ENCODE measurements at places on chromosomes 5 and 9.

DNA sequence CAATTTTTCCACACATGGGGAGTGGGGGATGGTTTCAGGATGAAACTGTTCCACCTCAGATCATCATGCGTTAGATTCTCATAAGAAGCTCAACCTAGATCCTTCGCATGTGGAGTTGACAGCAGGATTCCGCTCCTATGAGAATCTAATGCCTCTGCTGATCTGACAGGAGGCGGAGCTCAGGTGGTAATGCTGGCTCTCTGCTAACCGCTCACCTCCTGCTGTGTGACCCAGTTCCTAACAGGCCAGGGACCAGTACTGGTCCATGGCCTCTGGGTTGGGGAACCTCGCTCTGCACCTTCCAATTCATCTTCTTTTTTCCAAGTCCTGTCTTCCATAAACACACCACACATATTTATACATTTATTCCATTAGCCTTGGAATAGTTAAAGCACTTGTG, 33.0 kb downstream of the POU5F2 start:
- DNase-seq = no peak

- peak; percentile 88 for DNase-seq
Measured at GRCh38 chr9:91033797-91034196, 232.2 kb downstream of the SYK start.

GRCh38 chr5:107519900-107520354, 150.8 kb downstream of the EFNA5 start:
- DNase-seq = no peak

DNA sequence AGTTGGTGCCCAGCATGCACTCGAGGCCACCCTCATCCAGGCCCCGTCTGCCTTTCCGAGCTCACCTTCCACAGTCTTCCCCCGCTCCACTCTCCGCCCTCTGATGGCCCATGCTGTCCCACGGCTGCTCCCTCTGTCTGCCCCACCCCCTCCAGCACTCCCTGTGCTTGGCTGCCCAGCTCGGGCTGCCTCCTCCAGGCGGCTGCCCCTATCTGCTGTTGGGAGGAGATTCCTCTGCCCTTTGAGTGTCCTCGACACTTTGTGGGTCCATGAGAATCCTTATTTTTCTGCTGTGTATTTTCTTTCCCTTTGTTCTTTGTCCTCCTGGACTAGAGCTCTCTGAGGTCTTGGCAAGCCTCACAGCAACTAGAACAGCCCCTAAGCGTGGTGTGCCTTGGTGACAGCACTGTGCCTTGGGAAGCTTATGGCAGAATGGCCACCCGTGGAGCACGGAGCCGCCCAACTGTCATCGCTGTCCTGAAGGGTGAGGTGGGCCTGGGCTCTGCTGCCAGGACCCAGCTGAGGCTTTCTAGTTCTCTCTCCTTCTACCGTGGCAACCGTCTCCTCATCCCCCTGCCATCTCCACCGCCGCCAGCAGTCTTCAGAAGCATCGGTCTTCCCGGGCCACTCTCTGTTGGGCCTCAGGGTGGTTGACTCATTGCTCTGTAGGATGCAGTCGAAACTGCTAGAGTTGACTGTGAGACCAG, 5.2 kb downstream of the NTMT1 start:
- DNase-seq = peak; percentile 31

- no peak for DNase-seq
Measured at GRCh38 chr9:81035171-81035570, 654.2 kb downstream of the TLE1 start.

DNA sequence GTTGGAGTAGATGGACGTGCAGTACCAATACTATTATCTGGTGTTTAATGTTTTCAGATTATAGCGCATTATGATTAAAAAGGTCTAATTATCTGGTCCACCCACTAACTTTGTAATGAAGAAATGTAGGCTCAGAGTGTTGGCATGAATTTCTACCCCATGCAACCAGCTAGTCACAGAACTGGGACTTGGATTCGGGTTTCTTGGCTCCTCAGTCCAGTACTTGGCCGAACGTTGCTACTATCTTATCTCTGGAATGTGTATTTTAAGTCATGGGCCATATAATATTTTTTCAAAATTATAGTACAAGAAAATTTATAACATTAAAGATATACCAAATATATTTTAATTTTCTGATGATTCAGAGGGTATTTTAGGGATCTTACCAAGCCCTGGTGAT, 657.5 kb upstream of the DMAC1 start:
- DNase-seq = no peak

DNA sequence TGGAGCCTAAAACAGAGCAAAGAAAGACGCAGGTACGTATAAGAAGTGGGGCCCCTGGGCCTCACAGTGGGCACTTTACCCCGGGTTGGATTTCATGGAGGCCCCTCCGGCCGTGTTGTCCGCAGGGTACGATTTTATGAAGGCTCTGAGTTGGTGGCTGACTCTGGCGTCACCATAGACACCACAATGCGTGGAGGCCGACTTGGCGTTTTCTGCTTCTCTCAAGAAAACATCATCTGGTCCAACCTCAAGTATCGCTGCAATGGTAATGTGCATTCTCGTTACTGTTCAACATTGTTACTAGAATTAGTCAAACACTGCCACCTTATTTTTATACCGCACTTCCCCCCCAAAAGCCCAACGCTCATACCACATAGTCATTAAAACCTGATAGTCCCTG, 47.1 kb downstream of the THBS4 start:
- no peak for DNase-seq

DNA sequence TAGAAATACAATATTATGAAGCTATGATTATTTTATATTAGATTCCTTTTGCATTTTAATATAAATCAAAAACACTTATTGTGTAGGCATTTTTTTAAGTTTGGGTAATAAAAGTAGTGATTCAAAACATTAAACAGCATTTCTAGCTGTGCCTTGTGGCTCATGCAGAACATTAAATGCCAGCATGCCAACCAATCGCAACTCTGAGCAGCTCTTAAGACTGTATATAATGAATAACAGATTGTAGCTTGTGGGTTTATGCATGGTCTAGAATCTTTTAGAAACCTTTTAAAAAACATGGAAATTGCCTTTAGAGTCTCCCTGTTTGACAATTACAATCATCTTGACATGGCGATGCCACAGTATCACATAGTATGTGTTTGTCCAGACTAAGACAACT, 903.8 kb downstream of the EFNA5 start:
- DNase-seq = no peak

DNA sequence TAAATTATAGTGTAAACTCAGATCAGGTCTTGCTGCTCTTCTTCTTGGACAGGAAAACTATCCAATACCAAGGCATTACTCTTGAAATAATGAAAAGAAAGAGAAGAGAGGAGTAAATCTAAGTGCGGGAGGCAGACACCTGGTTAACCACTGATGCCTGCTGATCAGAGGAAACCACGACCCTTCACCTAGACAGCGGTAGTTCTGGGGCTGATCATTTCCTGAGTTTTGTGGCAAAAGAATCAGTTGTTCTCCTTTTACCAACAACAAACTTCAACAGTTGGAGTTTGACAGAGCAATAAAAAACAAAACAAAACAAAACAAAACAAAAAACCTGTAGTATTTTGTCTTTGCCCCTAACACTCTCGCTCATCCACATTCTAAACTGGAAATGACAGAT, 3.0 kb downstream of the RLN1 start:
- DNase-seq = no peak

DNA sequence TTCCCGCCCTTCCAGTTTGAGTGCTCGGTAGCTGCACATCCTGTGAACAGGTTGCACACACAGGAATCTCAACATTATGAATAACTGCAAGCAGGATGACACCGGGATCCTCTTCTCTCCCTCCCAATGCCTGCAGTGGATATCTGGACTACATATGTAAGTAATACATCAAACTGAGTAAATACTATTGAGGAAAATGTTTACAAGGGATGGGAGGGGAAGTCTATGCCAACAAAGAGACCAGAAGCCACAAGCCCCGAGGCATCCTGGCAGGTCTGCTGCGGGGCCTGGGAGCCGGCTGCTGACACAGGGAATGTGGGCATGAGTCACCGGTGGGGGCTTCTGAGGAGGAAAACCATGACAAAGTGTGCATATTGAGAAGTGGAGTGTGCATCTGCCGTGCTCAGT, 8.6 kb upstream of the ANKRD33B start:
- no peak for DNase-seq

- DNase-seq = peak; percentile 13
Measured at GRCh38 chr5:160271396-160271795, 41.0 kb downstream of the CCNJL start.

GRCh38 chr5:77167695-77168121, 42.8 kb upstream of the PDE8B start:
- no peak for DNase-seq

DNA sequence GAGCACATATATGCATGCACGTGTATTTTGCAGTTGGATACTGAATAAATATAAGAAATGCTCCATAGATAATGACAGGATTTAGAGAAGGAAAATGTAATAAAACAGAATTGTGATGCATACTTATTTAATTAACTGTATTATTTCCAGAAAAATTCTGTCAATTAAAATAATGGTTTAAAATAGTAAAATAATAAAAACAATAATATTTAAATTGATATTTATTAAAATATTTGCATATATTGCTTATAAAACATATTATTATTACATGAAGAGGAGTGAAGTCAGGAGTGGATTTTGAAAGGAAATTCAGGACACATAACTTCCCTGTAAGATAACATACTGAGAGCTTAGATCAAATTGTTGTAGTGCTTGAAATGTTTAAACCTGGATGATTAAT, 21.4 kb upstream of the EDIL3 start:
- no peak for DNase-seq

DNA sequence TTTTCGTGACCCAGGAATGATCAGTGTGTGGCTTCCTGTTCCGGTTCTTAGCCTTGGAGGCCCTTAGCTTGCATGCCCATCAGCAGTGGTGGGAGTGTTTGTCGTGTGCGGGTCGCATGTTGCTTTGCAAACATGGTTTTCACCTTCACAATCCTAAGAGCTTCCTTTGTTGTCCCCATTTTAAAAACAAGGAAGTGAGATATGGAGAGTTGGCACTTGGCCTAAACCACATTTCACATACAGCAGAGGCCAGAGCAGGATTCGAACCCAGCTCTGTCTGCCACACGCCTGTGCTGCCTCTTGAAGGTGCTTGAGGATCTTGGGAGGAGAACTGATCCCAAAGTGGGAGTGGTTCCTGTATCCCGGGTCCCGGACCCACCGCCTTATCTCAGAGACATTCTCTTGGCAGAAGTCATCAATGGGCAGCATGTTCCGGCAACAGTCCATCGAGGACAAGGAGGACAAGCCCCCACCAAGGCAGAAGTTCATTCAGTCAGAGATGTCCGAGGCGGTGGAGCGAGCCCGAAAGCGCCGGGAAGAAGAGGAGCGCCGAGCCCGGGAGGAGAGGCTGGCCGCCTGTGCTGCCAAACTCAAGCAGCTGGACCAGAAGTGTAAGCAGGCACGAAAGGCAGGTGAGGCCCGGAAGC, 38.2 kb upstream of the POMT1 start:
- no peak for DNase-seq

GRCh38 chr5:17918373-17919104, 284.3 kb downstream of the TAF11L14 start:
- no peak for DNase-seq

DNA sequence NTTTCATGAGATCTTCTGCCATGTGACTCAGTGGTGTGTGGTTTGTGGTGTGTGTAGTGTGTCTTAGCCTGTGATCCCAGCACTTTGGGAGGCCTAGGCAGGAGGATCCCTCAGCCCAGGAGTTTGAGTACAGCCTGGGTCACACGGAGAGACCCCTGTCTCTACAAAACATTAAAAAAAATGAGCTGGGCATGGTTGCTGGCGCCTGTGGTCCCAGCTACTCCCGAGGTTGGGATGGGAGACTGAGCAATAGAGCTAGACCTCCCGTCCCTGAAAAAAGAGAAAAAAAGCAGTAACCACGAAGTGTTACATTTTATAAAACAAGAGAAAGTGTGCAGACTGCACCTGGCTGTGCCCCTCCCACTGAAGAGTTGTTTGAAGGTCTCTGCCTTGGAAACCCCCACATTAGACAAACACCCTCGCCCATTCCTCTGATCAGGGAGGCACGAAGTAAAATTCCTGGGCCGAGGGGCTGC, 21.2 kb upstream of the RNU6ATAC start:
- peak; percentile 37 for DNase-seq

DNA sequence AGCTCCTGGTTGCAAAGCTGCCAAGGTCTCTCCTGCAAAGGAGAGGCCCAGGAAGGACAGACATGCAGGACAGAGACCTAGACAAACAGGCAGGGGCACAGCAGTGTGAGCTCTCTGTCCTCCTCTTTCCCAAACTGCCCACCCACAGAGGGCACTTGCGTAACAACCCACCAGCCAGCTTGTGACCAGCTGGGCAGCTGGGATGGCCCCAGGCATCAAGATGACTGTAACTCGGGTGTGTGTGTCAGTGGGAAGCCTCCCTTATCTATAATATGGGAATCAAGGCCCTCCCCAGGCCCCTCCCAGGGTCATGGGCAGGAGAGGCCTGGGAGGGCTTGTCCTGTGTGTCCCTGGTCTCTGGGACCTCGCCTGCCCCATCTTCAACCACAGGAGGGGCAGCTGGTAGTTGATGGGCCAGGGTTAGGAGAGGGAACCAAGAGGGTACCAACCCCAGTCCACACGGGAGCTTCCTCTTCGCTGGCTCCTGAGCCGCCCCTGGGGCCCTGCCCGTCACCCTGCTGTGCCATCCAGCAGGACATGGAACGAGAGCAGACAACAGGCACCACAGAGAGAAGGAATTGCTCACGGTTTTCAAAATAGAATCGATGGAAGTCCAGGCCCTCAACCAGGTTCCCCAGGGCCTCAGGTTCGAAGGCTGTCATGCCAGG, 37.9 kb downstream of the SLC6A7 start:
- no peak for DNase-seq

DNA sequence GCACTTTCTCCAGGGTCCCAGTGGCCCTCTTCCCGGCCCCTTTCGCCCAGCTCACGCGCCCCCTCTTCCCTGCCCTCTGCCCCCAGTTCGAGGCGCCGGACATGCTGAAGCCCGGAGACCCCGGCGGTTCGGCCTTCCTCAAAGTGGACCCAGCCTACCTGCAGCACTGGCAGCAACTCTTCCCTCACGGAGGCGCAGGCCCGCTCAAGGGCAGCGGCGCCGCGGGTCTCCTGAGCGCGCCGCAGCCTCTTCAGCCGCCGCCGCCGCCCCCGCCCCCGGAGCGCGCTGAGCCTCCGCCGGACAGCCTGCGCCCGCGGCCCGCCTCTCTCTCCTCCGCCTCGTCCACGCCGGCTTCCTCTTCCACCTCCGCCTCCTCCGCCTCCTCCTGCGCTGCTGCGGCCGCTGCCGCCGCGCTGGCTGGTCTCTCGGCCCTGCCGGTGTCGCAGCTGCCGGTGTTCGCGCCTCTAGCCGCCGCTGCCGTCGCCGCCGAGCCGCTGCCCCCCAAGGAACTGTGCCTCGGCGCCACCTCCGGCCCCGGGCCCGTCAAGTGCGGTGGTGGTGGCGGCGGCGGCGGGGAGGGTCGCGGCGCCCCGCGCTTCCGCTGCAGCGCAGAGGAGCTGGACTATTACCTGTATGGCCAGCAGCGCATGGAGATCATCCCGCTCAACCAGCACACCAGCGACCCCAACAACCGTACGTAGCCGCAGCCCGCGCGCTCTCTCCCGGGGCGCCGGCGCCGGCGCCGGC, 1.0 kb downstream of the PRDM6 start:
- DNase-seq = peak; percentile 11

- DNase-seq = no peak
Measured at GRCh38 chr5:1194378-1194777, 7.0 kb upstream of the SLC6A19 start.
